ENCODE measurements at places on chromosomes 2 and 18.

- DNase-seq: no peak
Measured at GRCh38 chr2:11629851-11630250, 40.1 kb downstream of the NTSR2 start.

DNA sequence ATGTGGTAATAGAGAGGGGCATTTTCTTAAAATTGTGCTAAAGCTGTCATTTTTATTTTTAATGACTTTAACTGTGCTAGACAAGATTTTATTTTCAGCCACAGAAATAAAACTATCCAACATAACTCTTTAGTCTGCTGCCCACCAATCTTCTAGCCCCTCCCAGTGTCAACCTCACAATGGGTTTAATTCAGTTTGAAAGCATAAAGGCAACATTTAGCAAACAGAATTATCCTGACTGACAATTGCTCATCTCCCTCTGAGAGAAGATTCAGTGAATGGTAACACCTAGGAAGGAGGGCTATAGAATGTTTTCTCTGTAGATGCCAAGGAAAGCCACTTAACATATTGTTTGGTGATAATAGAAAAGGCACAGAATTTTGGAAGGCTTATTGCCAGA is 5.2 kb downstream of the ERMN start:
- no peak for DNase-seq

- no peak for DNase-seq
Measured at GRCh38 chr18:79954791-79955190, 3.3 kb upstream of the SLC66A2 start.

DNA sequence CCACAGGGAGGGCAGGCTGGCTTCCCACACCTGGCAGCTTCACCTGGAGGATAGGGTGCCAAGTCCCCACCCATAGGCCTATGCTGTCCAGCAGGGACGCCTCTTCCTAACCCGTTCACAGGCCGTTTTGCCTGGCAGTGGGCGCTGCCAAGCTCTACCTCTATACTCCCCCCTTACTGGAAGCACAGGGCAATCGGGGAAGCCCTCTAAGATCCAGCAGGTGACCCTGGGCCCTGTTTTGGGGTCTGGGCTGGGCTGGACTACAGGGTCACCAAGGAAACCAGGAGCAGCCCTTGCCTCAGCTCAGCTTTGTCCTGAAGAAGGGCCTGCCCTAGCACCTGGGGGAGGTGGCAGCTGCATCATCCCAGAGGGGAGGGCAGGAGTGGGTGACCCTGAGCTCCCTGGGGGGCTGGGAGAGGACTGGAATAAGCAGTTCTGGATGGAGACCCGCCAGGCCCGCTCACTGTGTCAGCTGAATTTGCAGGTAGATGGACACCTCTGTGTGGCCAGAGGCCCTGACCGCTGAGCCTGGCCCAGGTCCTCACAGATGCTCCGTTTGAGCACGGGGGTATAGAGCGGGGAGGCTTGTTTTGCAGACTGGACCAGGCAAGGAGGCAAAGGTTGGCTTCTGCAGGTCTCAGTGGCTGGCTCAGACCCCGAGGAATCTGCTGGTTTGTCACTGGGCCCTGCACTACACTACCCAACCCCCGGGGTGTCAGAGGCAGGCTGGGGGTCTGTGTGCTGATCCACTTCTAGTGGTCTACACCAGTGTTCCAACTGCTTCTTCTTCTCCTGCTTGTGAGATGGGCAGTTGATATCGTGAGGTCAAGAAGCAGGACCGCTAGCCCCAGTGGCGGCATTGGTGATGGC is 163.1 kb downstream of the ASB1 start:
- no peak for DNase-seq

- DNase-seq: no peak
Measured at GRCh38 chr18:72502671-72503431, 41.3 kb downstream of the CBLN2 start.

DNA sequence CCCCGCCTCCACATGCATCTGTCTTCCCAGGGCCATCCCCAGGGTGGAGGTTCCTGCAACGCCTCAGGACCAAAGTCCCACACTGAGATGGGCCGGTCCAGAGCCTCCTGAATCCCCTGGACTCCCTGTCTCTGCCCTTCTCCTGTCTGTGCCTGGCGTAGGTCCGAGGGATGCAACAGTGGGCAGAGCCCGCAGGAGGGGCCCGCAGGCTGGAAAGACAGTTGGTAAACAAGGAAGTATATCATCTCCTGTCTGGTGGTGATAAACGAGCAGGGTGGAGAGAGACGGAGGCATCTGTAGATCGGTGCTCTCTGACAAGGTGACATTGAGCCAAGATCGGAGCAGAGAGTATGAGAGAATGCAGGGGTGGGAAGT is 72.6 kb upstream of the RAB6C start:
- DNase-seq: peak; percentile 26

GRCh38 chr18:58545338-58546296 is 83.3 kb downstream of the ALPK2 start:
- no peak for DNase-seq

DNA sequence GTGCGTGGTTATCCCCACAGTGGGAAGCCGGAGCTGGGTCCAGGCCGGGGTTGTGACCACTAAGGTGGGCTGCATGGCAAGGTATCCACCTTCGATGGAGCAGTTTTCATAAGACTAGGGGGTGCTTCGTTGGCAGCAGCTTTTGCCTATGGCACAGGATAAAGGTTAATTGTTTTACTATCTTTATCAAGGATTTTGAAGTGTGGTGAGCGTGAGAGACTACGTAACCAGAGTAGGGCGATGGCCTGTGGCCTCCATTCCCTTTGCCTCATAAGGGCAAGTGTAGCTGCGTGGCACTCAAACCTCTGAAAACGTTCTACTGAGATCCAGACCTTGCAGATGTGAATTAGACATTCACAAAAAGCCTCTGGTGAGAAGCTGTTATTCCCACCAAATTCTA is 206.6 kb downstream of the ACKR3 start:
- DNase-seq: no peak

DNA sequence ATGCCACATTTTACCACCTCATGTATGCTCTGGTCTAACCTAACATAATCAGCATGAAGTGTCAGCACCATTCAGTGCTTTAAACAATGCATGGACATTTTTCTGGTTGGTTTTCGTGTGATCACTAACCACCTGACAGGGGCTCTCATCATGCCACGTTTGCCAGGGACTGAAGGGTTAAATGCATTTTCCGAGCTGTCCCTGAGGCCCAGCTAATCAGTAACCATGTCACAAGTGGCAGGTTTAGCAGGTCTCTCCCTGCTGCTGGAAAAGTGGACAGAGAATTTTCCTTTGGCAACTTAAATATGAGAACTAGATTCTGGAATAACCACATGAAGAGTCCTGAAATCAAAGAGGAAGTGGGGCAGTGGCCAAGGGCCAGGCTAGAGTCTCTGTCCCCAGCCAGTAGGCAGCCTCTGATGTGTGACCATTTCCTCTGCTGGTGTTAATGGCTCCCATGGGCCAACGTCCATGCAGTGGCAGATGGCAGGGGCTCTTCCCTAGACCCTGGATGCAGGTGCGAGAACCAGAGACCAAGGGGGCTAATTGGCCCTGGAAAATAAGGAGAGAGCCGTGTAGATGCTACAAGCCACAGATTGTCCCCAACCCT is 69.5 kb downstream of the TPGS2 start:
- DNase-seq: no peak

- DNase-seq: no peak
Measured at GRCh38 chr2:85061896-85062295, 71.3 kb upstream of the TCF7L1 start.

DNA sequence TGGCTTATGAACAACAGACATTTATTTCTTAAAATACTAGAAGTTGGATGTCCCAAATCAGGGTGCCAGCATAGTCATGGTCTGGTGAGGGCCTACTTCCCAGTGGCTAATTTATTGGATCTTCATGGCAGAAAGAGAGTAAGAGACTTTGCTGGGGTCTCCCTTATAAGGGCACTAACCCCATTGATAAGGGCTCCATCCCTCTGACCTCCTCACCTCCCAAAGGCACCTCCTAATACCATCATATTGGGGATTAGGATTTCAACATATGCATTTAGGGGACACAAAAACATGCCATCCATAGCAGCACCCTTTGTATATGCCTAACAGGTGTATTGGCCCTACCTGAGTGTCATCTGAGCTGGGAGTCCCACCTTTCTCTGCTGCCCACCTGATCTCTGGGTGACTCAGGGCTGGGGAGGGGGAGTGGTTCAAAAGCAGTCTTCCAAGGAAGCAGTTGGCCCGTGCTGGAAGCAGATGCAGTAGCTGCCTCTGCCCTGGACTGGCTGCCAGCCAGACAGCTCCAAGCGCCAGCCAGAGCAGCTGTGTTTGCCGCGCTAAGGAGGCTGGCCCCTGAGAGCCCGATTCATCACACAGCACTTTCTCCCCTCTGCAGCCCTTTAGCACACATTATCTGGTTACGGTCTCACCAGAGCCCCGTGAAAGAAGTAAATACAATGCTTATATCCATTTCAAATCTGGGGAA is 84.6 kb downstream of the SMAD7 start:
- DNase-seq: no peak

DNA sequence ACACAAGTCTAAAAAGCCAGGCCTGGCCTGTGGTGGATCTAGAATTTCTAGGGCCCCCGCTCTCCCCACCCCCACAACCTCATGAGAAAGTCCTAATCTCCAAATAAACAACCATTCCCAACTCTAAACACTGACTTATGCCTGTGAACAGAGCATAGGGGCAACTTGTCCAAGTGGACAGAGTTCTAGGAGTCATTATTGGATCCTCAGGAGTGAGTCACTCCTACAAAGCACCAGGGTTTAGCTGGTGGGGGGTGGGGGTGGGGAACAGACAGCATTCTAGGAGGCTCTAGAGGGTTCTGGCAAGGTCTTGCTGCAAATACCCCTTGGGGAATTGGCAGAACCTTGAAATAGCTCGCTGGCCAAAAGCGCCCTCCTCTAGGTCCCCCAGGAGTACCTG is 83.3 kb downstream of the ZCCHC2 start:
- no peak for DNase-seq

DNA sequence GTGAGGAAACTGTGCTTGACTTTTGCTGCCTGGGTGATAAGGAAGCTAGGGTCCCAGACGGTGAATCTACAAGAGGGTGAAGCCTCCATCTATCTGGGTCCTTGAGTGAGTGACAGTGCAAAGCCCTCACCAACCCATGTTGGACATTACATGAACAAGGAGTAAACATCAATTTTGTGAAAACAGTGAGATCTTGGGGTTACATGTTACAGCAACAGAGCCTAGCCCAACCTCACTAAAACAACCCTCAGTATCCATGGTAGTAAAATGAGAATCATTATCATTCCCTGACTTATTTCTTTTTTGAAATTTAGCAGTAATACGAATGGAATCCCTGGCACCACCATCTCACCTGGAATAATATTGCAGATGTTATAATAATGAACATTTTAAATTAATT is 103.4 kb downstream of the TSN start:
- no peak for DNase-seq

GRCh38 chr2:126356631-126357030 is 299.3 kb upstream of the GYPC start:
- DNase-seq: no peak

- no peak for DNase-seq
Measured at GRCh38 chr2:129728035-129728972, 251.2 kb upstream of the RAB6C start.

DNA sequence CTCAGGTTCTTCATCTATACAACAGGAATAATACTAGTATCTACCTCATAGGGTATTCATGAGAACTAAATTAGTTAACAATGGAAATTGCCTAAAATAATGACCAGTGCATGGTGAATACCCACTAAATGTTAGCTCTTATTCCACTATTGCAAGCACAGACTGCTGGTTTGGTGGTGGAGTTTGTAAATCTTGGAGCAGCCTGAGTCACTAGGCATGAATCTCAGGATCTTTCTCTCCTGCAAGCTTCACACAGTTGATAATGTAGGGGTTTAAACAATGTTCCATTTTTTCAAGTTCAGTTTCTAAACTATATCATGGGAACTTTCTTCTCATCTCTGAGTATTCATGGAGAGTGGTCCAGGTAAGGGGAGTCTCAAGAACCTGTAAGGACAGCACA is 84.0 kb downstream of the OSR1 start:
- DNase-seq: no peak

GRCh38 chr2:233676046-233676445 is 4.3 kb downstream of the UGT1A9 start:
- no peak for DNase-seq

Measured in hematopoietic multipotent progenitor cell (in vitro differentiated cells).